ENCODE measurements at places on chromosomes 2 and 18.

GRCh38 chr2:97992836-97993825 is 2.6 kb downstream of the TMEM131 start:
- DNase-seq: peak; percentile 21

- no peak for DNase-seq
Measured at GRCh38 chr2:12289120-12289802, 427.5 kb upstream of the TRIB2 start.

GRCh38 chr2:227079726-227080125 is 84.3 kb downstream of the COL4A4 start:
- DNase-seq: no peak

DNA sequence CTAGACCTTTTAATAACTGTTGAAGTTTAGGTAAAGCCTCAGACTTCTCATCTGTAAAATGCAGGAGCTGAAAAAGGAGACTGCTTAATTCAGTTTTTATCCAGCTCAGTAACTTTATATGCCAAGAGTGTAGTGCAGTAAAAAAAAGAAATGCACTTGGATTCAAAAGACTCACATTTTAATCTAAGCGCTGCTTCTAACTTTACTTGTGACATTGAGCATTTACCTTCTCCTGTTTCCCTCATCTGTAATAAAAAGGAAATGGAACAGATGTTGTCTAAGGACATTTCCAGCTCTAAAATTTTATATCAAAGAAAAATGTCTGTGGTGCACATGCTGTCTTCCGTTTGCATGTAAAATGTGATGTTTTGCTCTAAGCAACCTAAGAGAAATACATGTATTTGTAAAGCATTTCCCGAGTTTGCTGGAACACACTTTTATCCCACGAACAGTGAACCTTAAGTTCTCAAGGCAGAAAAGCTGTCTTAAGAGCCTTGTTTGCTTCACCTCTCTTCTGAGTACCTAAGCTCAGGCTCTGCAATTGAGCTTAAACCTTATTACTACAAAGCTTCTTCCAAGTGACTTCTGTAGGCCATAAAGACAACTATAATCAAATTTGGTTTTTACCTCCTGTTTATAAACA is 24.2 kb upstream of the TANK start:
- DNase-seq: no peak

GRCh38 chr2:199458009-199458805 is 468 bp upstream of the SATB2 start:
- DNase-seq: no peak

GRCh38 chr2:202031246-202031951 is 2.3 kb upstream of the FZD7 start:
- DNase-seq: no peak

- DNase-seq: no peak
Measured at GRCh38 chr2:116680256-116680936, 1134.1 kb upstream of the DDX18 start.

GRCh38 chr2:217954469-217954868 is 48.3 kb downstream of the TNS1 start:
- DNase-seq: no peak

GRCh38 chr2:16745466-16745865 is 79.8 kb upstream of the CYRIA start:
- DNase-seq: peak; percentile 93
